ENCODE measurements at places on chromosomes 16 and 17. TPM values are rescaled to one million over a fixed set of nuclear protein-coding genes. Genes with fewer than 3 reads are reported as not detected.

Gene MYO15A
- 3.3 TPM for total RNA-seq

Gene SEPTIN12
- not detected for total RNA-seq

Gene KIF2B
- not detected for total RNA-seq

Gene MED1
- 27.4 TPM for total RNA-seq

Gene TEPSIN
- total RNA-seq = 57.9 TPM

Gene BRCA1
- total RNA-seq = 5.8 TPM

Gene ITGAX
- total RNA-seq = 16.1 TPM

Gene ZP2
- total RNA-seq = 0.09 TPM

Gene CENPN
- total RNA-seq = 9.3 TPM

Gene KRTAP1-5
- total RNA-seq = not detected

Gene CHMP6
- 31.5 TPM for total RNA-seq

Gene CFAP52
- total RNA-seq = not detected

Gene CTRL
- total RNA-seq = 1.1 TPM

Gene CCL22
- total RNA-seq = 1.4 TPM

Gene ABCC11
- total RNA-seq = 0.81 TPM

Gene CCL17
- not detected for total RNA-seq

Gene CCDC200
- not detected for total RNA-seq

Gene UMOD
- 0.60 TPM for total RNA-seq

Gene RCVRN
- total RNA-seq = 0.20 TPM

Gene KCNAB3
- total RNA-seq = 2.5 TPM

Gene CD300LG
- total RNA-seq = 1.5 TPM

Gene ETV4
- total RNA-seq = 47.6 TPM

Gene TBC1D26
- total RNA-seq = not detected

Gene OSGIN1
- 22.4 TPM for total RNA-seq

Gene TUBD1
- 8.6 TPM for total RNA-seq

Gene RNU2-1
- 2,768 TPM for total RNA-seq

Gene SLC52A1
- total RNA-seq = not detected

Gene IL34
- 3.5 TPM for total RNA-seq

Gene KRTAP4-16
- total RNA-seq = not detected

Gene C16orf86
- 6.4 TPM for total RNA-seq

Gene HOXB2
- total RNA-seq = 23.4 TPM

Gene CX3CL1
- 19.7 TPM for total RNA-seq

Gene NHLRC4
- total RNA-seq = 1.2 TPM

Gene HIC1
- total RNA-seq = 20.8 TPM

Gene SLFN12L
- total RNA-seq = 3.3 TPM

Gene ELMO3
- total RNA-seq = 68.3 TPM

Gene WNT9B
- total RNA-seq = 0.14 TPM

Gene NSF
- 44.7 TPM for total RNA-seq

Gene CHRNE
- total RNA-seq = 9.4 TPM
